ENCODE measurements at places on chromosomes 5 and 9.

- no peak for DNase-seq
These were observed 1.6 kb downstream of the CARD19 start for GRCh38 chr9:93097511-93098201.

- no peak for DNase-seq
These were observed 126.0 kb downstream of the SLIT3 start for GRCh38 chr5:169174923-169175322.

DNA sequence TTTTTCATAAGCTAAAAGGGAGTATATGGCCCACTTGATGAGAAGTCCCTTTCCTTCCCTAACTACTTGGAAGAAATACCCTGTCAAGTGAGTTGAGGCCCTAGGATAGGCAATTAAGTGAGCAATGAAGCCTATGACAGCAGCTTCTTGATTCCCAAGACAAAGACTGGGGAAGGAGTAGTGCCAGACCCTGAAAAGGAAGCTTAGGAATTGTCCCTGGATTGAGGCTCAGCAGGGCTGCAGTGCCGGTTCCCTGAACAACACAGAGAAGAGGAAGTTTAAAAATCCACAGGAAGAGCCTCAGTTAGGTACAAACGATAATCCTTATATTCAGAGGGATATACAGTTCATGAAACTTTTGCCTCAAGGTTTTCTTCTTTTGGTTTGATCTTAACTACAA, 61.8 kb upstream of the RAD23B start:
- no peak for DNase-seq

GRCh38 chr5:61177716-61178115, 15.4 kb upstream of the SMIM15 start:
- no peak for DNase-seq

All from stimulated activated CD4-positive, alpha-beta T cell treated with anti-CD3 and anti-CD28 coated beads, Interleukin-2, amount 100 ng/mL, for 48 hours (primary cell).